ENCODE measurements at places on chromosomes 16 and 17.

GRCh38 chr17:49055181-49055927 is 58.2 kb downstream of the IGF2BP1 start:
- DNase-seq = no peak

DNA sequence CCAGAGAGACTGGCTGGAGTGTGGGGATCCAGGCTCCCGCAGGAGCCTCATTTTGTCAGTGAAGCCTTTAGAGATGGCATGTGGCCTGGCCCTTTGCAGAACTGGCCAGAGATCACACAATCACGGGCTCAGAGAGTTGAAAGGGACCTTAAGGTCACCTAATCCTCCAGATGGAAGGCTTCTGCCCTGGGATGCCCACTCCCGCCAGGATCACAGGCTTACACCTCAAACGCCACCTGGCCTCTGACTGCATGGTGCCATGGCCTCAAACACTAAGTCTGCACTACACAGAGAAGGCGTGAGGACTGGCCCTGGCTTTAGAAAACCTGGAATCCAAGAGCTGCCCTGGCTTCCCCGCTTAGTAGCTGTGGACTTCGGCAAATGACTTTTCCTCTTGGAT is 306.8 kb upstream of the CCL2 start:
- DNase-seq = no peak

DNA sequence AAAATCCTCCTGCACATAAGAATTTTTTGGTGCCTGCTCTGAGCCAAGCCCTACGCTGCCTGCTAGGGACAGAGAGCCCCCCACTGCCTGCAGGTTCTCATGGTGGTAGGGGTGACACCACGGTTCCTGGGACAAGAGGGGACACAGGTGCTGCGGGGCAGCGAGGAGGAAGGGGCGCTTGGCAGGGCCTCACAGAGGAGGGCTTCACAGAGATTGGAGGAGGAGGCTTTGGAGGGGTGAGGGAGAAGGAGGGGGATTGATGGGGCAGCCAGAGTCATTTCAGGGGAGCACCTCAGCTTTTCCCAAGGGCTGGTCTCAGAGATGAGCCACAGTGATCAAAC is 29.8 kb upstream of the GSG1L start:
- no peak for DNase-seq

GRCh38 chr17:83160443-83161297 is 81.3 kb downstream of the METRNL start:
- no peak for DNase-seq

Data from stimulated activated CD4-positive, alpha-beta T cell treated with anti-CD3 and anti-CD28 coated beads, Interleukin-2, amount 100 ng/mL, for 24 hours (primary cell).